ENCODE measurements at places on chromosomes 12 and 14. TPM values are rescaled to one million over a fixed set of nuclear protein-coding genes. Genes with fewer than 3 reads are reported as not detected.

FGFR1OP2 gene
- 46.2 TPM for polyA plus RNA-seq

GALNT16 gene
- polyA plus RNA-seq: 1.6 TPM

SCNN1A gene
- polyA plus RNA-seq: 0.26 TPM

LRP1-AS gene
- not detected for polyA plus RNA-seq

ENDOU gene
- 0.10 TPM for polyA plus RNA-seq

SIRT4 gene
- 1.4 TPM for polyA plus RNA-seq

CCDC197 gene
- polyA plus RNA-seq: not detected

FOXA1 gene
- 0.07 TPM for polyA plus RNA-seq

IAPP gene
- not detected for polyA plus RNA-seq

KRT75 gene
- not detected for polyA plus RNA-seq

MMP19 gene
- polyA plus RNA-seq: 43.8 TPM

FAM186B gene
- 0.07 TPM for polyA plus RNA-seq

KRT86 gene
- polyA plus RNA-seq: not detected

WNT1 gene
- polyA plus RNA-seq: not detected

TMTC2 gene
- polyA plus RNA-seq: 1.6 TPM

PTGER2 gene
- polyA plus RNA-seq: 56.9 TPM

ARHGDIB gene
- polyA plus RNA-seq: 8.9 TPM

SLC17A8 gene
- not detected for polyA plus RNA-seq

SIX1 gene
- 26.9 TPM for polyA plus RNA-seq

NTS gene
- not detected for polyA plus RNA-seq

RD3L gene
- not detected for polyA plus RNA-seq

FERMT2 gene
- 485 TPM for polyA plus RNA-seq

KRT72 gene
- polyA plus RNA-seq: not detected

CFAP73 gene
- polyA plus RNA-seq: not detected

KCNK10 gene
- polyA plus RNA-seq: not detected

SCN8A gene
- polyA plus RNA-seq: 12.5 TPM

KRT8 gene
- 22.1 TPM for polyA plus RNA-seq

SDR39U1 gene
- polyA plus RNA-seq: 24.9 TPM

PARPBP gene
- polyA plus RNA-seq: 6.0 TPM

MTERF2 gene
- polyA plus RNA-seq: 5.0 TPM

SLCO1B3 gene
- polyA plus RNA-seq: not detected

RND1 gene
- polyA plus RNA-seq: 0.36 TPM

TAS2R50 gene
- 0.21 TPM for polyA plus RNA-seq

EAPP gene
- polyA plus RNA-seq: 66.8 TPM

RTN1 gene
- 0.63 TPM for polyA plus RNA-seq

BEGAIN gene
- 0.48 TPM for polyA plus RNA-seq

AQP6 gene
- polyA plus RNA-seq: not detected

ZNF664 gene
- 66.6 TPM for polyA plus RNA-seq

TCTN1 gene
- polyA plus RNA-seq: 35.4 TPM

PLCZ1 gene
- polyA plus RNA-seq: not detected

MBIP gene
- polyA plus RNA-seq: 25.6 TPM

DERA gene
- 44.3 TPM for polyA plus RNA-seq

NGDN gene
- 43.3 TPM for polyA plus RNA-seq

ZFC3H1 gene
- polyA plus RNA-seq: 55.5 TPM

PPP1R13B gene
- 0.62 TPM for polyA plus RNA-seq

STAC3 gene
- 0.25 TPM for polyA plus RNA-seq

SYNDIG1L gene
- not detected for polyA plus RNA-seq

MIPOL1 gene
- 7.0 TPM for polyA plus RNA-seq

LPAR5 gene
- not detected for polyA plus RNA-seq

Data from AG04450 (cell line).